Activated naive CD4-positive, alpha-beta T cell (primary cell): ENCODE measurements at places on chromosomes 11 and 22.

- no peak for DNase-seq
Measured at GRCh38 chr11:17865765-17866428, 131.3 kb downstream of the KCNC1 start.

GRCh38 chr11:19938169-19938856 is 222.0 kb downstream of the DBX1 start:
- no peak for DNase-seq

- DNase-seq: no peak
Measured at GRCh38 chr22:49322231-49322630, 505.4 kb downstream of the BRD1 start.

DNA sequence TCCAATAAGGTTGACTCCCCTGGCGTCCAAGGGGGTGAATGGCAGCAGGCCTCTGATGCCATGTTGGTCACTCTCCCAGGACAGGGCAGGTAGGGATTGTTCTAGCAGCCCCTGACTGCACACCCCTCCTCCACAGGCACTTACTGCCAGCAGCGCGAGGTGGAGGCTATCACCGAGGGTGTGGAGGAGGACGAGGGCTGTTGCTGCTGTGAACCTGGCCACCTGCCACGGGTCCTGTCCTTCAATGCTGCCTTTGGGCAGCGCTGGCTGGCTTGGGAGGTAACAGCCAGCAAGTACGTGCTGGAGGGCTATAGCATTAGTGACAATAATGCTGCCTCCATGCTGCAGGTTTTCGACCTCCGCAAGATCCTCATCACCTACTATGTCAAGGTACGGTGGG is 7.7 kb upstream of the SIPA1 start:
- DNase-seq: no peak

GRCh38 chr11:58286249-58286648 is 18.2 kb upstream of the OR10W1 start:
- no peak for DNase-seq

- no peak for DNase-seq
Measured at GRCh38 chr11:110196884-110197420, 99.5 kb downstream of the RDX start.

DNA sequence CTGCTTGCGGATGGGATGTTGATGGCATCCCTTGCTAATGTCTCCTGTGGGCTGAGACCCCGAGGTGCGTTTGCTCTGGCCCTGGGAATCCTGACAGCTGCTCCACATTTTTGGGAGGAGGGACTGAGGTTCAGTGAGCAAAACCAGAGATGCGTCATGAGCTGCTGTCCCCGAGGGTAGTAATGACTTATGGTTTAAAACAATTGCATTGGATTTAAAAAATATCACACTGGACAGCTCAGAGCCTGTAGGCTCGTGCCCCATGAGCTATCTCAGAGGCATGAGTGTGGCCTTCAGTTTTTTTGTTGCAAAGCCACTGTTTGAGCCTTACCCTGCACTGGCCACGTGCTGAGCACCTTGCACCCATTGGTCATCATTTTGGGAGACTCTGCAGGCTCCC is 20.9 kb upstream of the PARVG start:
- DNase-seq: no peak

DNA sequence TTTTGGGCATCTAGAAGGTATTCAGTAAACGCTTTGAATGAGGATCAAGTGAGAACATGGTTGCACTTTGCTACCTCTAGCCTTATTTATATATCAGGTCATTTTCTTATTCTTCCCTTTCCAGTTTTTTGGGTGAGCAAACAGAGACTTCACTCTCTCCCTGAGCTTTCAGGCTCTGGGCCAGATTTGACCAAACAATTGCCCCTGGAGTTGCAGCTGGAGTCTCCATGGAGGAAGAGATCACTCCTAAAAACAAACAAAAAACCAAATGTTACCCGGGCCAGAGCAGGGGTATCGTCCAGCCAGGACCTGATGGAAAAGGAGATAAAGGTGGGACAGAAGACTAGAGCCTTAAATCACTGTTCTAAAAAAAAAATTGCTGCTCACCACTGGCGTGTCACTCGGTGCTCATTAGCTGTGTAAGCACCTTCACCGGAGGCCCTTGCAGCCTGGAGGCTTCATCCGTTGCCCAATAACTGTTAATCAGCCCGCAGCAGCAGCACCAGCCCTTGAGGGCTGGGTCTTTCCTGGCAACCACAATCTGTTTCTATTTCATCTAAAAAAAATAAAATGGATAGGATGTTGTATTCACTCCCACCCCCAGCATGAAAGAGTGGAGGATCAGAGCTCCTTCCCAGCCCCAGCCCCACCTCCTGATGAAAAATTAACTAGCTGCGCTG is 125.0 kb downstream of the PKNOX2 start:
- DNase-seq: no peak

DNA sequence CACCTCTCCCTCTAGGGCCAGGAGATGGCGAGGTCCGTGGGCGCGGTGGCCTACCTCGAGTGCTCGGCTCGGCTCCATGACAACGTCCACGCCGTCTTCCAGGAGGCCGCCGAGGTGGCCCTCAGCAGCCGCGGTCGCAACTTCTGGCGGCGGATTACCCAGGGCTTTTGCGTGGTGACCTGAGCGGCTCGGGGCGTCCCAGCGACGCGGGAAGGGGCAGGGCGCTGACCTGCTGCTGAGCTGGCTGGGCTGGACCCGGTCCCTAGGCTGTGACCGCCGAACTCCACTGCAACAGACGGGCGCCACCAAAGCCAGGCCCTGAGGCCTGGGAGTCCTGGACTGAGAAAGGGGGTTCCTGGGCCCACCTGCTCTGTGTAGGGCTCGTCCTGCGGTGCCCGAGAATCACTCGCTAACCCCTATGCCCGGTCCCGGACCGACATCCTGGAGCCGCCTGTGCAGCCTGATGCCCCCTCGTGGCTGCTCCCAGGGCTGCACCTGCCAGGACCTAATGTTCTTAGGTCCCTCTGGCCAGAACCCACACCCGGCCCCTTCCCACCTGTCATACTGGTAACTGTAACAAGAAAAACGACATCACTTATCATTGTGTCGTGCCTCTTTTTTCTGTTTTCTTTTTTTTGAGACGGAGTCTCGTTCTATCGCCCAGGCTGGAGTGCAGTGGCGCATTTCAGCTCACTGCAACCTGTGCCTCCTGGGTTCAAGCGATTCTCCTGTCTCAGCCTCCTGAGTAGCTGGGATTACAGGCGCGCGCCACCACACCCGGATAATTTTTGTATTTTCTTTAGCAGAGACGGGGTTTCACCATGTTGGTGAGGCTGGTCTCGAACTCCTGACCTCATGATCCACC is 15.0 kb downstream of the RHOD start:
- peak; percentile 71 for DNase-seq

- no peak for DNase-seq
Measured at GRCh38 chr11:60964801-60965200, 6.7 kb upstream of the CD6 start.

GRCh38 chr11:30586251-30587144 is at the start of gene MPPED2:
Gene MPPED2, minus strand, starts transcription at chr11:30586353. Its CDS starts 5,980 bp downstream, at chr11:30580373.
- DNase-seq: no peak

GRCh38 chr22:37375801-37376200 is 51.5 kb downstream of the ELFN2 start:
- DNase-seq: no peak

DNA sequence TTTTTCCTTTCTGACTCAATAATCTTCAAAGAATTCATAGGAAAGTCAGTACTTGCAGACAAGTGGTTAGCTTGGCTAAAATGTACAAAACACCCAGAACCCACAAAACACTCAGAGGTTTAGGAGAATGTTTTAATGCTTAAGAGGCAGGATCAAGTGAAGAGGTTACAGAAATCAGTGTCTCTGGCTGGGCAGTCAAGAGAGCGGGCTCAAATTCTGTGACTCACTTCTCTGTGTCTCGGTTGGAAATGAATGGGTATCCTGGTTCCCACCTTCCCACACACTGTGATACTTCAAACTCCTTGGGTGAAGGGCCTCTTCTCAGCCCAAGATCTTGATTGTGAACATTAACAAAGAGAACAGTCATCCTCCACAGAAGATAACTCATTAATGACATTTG is 3.8 kb downstream of the MPEG1 start:
- DNase-seq: no peak

GRCh38 chr11:20342347-20343141 is 21.0 kb upstream of the HTATIP2 start:
- DNase-seq: no peak

DNA sequence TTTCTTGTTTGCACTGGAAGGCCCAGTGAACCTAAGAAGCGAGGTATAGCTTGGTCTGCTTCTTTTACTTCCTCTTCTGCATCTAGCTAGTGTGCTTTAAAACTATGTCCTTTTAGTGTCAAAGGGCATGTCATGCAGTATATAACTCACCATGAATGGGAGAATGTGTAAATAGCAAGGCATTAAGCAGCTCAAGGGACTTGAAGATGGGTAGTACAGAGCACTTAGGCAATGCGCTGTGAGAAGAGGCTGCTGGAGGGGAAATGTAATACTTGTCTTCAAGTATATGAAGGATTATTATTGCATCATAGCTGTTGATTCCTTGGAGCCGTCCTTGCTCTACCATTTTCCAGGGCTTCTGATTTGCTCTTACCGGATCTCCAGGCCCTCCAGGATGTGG is 7.6 kb downstream of the MAML2 start:
- no peak for DNase-seq

GRCh38 chr11:46693597-46694012 is 6.8 kb downstream of the ARHGAP1 start:
- DNase-seq: no peak

GRCh38 chr11:1852877-1853276 is at the start of gene LSP1:
Gene LSP1, plus strand, starts transcription at chr11:1853084. Its CDS starts 61 bp downstream, at chr11:1853145.
- DNase-seq: no peak

GRCh38 chr11:111785076-111785475 is 18.9 kb upstream of the PPP2R1B start:
- no peak for DNase-seq

DNA sequence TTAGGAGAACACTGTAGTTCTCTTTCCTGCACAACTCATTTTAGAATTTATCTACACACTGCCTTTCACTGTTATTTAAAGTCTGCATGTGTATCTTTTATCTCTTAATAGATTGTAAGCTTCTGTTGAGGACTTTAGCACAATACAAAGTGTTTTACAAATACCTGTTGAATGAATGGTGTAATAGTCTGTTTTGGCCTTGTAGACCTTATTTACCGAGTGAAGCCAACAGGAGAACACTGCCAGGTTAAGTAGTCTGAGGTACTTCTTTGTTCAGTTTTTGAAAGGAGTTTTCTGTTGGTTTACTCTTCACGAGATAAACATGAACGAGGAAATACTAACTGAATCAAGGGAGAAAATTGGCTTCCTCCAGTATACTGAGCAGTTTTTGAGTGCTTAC is 31.0 kb downstream of the SIK2 start:
- no peak for DNase-seq

- no peak for DNase-seq
Measured at GRCh38 chr11:66346476-66347424, 679 bp downstream of the B4GAT1 start.

DNA sequence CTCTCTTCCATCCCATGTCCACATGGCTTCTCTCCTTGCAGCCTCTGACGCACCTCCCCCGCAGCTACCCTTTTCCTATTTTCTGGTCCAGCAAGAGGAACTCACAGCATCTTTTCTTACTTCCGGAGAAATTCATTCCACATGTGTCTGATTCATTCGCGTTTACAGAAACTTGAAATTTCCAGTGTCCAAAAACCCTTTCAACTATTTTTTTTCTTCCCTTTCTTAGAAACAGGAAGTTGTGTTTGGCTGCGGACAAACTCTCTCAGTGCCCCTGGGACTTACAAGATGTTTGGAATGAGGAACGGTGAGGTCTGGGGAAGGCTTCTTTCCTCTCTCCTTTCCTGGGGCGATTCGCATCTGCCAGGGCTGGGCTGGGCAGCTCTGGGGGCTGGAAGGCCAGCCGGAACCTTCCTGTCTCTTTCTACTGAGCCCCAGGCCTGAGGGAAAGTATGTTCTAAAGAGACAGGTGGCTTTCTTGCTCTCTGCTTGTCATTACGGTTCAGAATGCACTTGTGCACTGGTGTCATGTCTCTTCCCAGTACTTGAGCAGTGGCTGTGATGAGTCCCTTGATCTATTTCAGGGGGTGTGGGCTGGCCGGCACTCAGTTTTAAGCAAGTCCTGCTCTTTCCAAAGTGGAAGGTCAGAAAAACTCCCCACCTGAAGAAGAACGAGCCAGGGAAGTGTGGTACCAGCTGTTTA is 27.5 kb downstream of the ADAMTS8 start:
- no peak for DNase-seq

GRCh38 chr11:119101759-119102423 is at the start of gene DPAGT1:
Gene DPAGT1, minus strand, starts transcription at chr11:119101853. Its CDS starts 198 bp downstream, at chr11:119101655.
- peak; percentile 50 for DNase-seq

DNA sequence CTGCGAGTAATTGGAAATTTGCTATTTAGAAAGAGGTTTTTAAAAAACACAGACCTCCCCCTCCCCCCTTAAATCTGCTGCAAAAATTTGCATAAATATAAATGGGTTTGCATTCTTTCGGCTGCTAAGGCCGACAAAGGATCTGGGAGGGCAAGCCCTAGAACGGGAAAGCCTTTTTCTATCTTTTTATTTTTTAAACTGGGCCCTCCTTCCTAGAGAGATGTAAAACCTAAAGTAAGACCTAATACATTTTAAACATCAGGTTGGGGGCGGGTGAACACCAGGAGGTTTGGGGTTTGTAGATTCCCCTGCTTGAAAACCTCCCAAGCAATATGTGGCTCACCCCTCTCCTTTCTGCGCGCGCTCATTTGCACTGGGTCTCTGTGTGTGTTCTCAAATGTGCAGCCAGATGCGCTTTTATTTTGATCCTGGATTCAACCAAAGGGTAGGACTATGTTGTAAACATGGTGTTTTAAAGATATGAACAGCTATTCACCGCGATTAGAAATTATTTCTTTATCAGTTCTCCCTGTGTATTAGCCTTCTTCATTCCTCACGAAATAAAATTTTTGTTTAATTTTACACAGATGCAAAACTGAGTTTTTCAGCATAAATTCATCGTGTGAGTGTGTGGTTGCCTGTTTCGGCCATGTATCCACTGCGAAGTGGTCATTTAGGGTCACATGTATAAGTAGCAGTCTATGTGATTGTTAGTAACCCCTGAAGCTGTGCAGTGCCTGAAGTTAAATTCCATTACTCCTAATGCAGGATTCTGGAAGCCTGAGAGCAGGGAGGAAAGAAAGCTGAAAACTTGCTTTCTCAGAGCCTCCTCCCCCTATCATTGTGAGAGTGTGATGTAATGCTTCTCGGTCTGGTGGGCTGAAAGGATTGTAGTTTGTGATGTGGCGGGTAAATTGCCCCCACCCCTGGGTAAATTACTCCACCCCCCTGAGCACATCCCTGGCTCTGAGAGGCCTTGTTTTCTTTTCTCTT is 988 bp downstream of the TNRC6B start:
- no peak for DNase-seq

DNA sequence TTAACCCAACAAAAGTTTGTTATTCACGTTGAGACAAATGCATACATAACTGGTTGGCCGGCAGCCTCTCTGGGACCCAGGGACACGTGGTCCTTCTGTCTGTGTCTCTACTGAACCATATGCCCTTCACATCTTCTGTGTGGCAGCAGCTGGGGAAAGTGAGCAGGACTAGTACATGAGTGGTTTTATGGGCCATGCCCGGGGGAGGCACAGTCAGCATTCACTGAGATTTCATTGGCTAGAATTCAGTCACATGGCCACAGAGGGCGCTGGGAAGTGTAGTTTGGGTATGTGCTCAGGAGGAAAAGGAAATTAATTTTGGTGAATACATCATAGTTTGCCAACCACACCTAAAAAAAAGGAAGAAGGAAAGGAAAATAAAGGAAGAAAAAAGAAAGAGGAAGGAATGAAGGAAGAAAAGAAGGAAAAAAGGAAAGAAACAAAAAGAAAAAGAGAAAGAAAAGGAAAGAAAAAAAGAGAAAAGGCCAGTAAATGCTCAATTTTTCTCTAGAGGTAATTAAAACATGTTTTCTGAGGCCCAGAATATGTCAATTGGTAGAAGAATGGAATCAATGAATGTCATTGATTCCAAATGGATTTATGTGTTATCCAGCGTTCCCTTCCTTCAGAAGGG is 55.9 kb upstream of the KIRREL3 start:
- DNase-seq: no peak
